Brain microvascular endothelial cell (primary cell): ENCODE measurements at places on chromosomes 3 and 15.

DNA sequence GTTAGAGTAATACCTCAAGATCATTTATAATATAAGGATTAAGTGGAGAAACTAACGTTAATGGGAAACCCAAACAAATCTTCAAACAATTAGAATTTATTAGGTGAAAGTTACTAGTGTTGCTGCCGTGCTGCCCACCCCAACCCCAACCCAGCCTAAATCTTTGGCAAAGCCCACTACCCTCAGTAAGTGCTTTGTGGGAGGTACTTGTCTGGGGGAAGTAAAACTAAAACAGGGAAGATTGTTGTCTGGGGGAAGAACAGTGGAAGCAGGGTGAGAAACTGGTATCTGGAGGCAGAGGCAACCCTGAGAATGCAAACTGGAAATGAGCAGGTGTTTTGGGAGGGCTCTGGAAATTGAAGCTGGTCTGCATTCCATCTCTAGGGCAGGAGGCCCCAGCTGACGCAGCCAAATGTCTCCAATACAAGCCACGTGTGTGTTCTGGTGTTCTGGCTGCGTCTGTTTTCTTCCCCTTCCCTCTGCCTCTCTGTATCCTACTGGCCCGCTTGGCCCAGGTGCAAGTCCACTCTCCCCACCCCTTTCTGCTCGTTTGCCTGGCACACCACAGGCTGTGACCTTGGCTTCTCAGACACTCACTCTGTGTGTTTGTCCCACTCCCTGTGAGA lies 32.7 kb downstream of the FEM1B start:
- DNase-seq, result no peak

DNA sequence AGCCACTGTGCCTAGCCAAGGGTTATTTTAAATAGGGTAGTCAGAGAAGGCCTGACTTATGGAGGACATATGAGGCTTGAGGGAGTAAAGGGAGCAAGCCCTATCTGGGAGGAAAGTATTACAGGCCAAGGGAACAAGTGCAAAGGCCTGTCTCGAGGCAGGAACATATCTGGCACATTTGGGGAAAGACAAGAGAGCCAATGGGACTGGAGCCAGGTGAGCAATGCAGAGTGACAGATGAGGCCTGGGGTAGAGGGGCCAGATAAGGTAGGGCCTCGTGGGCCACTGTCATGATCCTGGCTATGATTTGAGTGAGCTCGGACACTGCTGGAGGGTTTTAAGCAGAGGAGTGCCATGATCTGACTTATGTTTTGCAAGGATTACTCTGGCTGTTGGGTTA lies 43.8 kb downstream of the DCP1A start:
- DNase-seq, result no peak

DNA sequence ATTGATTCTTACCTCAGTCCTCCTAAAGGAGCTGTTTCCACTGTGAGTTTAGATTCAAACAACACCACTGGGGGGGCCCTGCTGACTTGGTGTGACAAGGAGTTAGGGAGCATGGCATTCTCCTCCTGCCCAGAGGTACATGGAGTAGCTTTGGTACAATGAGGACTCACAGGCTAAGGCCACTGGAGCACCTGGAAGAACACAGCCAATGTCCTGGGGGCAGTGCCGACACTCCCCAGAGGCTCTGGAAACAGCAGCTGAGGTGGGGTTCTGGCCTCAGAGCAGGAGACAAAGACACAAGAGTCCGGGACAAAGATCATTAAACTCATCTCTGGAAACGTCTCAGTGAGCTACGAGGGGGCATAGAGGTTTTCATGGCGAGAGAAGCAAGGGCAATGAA lies 69.7 kb upstream of the POMGNT2 start:
- DNase-seq, result no peak

- DNase-seq, result no peak
These were observed 32.9 kb downstream of the B3GALNT1 start for GRCh38 chr3:161072211-161072621.

GRCh38 chr15:52078876-52079700 lies 33.5 kb downstream of the BCL2L10 start:
- DNase-seq, result peak; percentile 48
